ENCODE measurements at places on chromosomes 4 and X.

DNA sequence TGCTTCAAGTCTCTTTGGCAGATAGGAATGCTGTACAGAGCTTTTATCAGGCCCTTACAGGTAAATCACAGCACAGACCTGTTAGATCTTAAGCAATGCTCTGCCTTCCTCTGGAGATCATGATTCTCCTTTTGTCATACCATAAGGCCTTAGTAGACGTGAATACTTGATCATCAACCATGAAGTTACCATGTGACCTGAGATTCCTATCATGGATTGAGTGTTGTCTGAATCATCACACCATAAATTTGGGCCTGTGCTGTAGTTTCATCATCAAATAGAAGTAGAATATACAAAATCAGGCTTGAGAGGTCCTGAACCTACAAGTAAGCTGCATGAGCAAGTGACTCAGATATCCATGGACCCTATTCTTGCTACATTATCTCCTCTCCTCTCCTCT lies 466.8 kb upstream of the INTU start:
- DNase-seq: no peak

DNA sequence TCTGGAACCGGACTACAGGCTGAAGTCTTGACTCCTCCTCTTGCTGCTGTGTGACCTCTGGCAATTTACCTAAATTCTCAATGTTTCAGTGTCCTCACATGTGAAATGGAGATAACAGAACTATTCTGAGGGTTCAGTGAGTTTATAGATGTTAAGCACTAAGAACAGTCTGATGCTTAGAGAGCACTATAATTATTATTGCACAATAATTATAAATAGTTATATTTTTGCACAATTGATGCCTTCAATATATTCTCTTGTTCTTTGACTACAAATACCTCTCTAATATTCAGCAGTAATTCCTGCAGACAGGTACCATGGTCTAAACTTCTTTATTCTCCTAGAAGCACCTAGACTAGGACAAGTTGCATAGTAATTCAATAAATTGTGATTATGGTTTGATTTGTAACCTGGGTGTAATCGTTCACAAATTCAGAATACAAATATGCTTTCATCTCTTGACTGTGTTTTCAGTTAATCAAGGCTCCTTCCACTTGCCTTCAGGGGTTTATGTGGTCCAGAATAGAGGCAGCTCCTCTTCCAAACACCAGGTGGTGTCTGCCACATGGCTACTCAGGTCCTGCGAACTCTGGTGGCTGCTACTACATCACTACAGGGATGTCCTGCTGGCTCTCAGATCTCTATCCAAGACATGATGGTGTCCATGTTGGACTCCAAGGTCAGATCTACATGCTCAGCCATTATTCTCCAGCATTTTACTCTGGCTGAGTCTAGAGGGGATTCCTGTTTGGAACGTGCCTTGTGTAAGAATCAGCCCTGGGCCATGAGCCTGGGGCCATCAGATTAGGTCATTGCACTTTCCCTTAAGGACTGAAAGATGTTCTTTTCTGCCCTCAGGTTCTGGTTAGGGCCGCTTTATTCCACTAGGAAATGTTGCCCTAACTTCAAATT lies 103.4 kb downstream of the QRFPR start:
- no peak for DNase-seq

DNA sequence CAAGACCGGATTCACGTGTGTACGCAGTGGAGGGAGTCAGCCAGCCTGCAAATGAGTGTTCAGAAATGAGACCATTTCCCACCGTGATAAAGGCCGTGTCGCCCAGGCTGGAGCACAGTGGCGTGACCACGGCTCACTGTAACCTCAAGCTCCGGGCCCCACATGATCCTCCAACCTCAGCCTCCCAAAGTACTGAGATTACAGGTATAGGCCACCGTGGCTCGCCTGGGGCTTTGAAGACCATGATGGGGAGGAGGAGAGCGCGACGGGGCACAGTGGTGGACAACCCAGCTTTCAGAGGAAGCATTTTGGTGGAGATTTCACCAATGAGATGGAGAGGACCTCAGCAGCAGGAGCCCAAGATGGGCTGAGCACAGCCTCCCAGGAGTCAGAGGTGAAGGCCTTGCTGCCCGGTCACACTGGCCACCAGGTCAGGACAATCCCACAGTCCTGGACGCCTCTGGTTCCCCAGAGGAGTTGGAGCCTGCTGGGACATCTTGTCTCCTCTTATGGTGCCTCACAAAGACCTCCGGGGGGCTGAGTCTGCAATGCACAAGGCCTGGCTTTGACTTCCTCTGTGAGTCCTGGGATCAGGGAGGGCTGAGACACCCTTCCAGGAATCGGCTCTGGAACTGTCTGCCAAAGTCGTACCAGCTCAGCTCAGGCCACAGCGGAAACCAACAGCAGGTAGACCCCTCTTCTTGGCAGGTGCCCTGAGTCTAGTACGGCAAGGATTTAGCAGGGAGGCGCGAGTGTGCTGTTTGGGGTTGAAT lies 22.4 kb upstream of the MXD4 start:
- DNase-seq: no peak

GRCh38 chr4:106022454-106022853 lies 127.2 kb downstream of the NPNT start:
- DNase-seq: no peak

DNA sequence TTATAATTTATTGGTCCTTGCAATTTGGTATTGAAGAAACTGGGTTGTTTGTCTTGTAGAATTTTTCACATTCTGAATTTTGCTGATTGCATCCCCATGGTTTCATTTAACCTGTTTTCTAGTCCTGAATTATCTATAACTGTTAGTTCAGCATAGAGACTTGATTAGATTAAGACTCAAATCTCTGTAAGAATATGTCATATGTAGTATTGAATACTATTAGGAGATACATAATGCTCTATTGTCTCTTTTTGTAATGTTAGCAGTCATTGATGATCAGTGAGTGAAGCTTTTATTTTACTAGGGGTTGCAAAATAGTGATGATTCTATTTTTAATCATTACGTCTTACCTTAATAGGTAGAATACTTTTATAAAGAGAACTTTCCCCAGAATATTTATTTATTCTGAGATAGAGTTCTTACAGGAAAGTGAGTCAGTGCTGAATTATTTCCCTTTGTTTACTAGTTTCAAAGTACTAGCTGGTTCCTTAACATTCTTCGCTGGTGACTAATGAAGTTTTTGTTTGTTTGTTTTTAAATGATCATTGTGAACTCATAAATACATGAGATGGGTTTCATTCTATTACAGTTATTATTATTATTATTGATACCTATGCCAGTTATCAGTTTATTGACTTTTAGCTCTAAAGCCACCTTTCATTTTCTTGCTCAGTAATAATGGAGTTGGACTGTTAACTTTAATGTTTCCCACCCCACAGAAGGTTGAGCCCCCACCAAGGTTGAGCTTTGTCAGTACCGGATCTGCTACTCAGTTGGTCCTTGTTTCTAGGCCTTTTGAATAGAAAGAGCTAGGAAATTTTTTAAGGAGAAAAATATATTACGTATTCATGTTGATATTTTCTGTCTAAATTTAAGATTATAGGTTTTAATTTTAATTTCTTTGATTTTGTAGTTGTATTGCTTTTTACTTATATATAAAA lies 102.3 kb downstream of the LARP1B start:
- no peak for DNase-seq

DNA sequence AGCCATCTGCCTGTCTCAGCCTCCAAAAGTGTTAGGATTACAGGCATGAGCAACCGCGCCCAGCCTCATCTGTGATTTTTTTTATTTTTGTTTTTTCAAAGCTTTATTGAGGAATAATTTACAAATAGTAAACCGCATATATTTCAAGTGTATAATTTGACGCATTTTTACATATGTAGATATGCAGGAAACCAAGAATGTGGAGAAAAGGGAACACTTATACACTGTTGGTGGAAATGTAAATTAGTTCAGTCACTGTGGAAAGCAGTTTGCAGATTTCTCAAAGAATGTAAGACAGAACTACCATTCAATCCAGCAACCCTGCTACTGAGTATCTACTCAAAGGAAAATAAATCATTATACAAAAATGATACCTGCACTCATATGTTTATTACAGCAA lies 85.9 kb downstream of the SLC16A2 start:
- DNase-seq: no peak

DNA sequence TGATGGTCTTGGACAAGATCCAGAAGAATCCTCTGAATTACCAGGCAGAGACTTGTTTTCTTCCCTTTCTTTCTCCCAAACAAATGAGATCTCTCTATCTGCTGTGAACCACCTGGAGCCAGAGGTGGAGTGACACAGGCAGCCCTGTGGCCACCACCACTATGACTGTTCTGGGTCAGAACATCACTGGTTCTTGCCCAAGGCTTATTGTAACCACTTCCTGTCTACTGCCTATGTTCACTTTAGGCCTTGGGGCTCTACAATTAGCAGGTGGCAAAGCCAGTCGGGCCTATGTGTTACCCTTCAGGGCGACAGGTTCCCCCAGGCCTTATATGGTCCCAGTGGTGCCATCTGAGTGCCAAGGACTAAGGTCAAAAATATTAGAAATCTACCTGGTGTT lies 161.2 kb downstream of the GLUD2 start:
- DNase-seq: no peak

GRCh38 chrX:47321823-47322371 lies 48.5 kb upstream of the ZNF157 start:
- no peak for DNase-seq

DNA sequence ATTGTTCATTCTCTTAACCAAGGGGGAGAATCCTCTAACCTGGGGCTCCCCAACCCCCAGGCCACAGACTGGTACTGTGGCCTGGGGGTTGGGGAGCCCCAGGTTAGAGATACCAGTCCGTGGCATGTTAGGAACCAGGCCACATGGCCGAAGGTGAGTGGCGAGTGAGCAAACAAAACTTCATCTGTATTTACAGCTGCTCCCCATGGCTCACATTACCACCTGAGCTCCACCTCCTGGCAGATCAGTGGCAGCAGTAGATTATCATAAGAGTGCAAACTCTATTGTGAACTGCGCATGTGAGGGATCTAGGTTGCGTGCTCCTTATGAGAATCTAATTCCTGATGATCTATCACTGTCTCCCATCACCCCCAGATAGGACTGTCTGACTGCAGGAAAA lies 957.2 kb upstream of the PRKX start:
- DNase-seq: no peak

Measured in activated CD4-positive, alpha-beta T cell treated with anti-CD3 and anti-CD28 coated beads, Interleukin-2, amount 10 ng/mL, durations not matched to agents 7 days and 5 days (primary cell).